ENCODE measurements at places on chromosomes 4 and X.

DNA sequence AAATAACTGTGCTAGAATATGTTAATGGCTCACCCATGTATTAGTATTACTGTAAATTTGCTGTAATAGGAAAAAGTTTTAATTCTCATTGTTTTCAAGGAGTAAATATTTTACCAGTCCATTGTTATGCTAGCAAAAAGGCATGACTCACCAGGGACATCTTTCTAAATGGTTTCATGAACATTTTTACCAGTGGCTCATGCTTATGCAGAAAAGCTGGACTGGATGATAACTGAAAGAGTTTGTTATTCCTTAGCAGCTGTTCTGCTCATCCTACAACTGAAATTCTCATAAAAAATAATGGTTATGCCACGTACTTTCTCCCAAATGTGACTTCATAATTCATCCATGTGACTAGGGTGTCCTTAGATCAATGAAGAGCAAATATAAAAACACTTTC, 111.9 kb upstream of the PCDH18 start:
- DNase-seq, result no peak

DNA sequence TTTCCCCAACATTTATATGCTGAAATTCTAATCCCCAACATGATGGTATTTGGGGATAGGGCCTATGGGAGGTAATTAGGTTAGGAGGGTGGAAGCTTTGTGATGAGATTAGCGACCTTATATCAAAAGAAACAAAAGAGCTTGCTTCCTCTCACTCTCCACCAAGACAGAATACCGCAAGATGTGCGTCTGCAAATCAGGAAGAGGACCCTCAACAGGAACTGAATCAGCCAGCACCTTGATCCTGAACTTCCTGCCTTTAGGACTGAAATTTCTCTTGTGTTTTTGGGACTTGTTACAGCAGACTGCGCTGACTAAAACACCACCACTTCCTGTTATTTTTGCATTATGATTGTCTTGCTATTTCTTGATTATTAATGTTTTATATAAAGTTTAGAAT, 1889.4 kb downstream of the C4orf33 start:
- no peak for DNase-seq

DNA sequence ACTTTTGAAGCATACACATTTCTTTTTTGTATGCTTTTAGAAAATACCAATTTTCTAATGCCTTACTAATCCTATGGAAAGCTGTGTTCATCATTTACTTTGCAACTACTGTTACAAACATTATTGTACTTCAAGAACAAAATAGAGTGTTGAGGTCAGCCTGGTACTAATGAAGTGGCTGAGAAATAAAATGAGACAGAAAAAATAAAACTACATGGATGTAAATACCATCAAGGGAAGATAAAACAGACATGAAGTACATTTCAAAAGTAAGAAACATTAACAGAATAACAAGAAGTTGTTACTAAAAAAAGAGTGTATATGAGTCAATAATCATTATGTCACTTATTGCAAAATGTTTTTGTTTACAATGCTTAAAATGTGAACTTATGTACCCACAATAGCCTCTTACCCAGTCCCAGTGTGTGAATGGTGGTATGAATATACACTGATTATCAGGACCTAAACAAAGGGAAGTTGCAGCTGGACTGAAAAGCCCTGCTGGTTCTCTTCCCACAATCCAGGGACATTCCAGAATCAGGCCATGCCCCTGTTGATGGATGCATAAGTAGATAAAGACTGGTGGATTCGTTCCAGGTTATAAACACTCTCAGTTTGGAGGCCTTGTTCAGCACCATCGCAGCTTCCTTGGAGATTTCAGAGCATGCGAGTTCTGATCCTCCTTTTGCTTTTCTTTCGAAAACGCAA, 2.4 kb upstream of the CSN3 start:
- no peak for DNase-seq

DNA sequence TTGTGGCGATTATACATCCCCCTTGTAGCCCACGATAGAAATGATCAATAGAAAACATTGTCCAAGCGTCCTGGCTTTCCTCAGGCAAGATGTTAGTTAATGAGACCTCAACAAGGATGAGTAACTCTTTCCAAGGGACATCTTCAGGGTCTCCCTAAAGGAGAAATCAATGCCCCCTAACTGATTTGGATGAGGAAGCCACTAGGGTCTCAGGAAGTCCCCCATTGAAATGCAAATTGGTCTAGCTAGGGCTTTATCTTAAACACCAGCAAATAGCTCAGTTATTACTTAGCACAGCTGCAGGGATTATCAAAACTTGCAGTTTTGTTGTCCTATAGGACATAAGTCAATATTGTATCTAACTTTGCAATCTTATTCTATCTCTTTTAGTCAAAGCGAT, 721.5 kb downstream of the IL1RAPL1 start:
- no peak for DNase-seq

GRCh38 chr4:159048166-159048886, 54.6 kb upstream of the RAPGEF2 start:
- DNase-seq, result no peak

DNA sequence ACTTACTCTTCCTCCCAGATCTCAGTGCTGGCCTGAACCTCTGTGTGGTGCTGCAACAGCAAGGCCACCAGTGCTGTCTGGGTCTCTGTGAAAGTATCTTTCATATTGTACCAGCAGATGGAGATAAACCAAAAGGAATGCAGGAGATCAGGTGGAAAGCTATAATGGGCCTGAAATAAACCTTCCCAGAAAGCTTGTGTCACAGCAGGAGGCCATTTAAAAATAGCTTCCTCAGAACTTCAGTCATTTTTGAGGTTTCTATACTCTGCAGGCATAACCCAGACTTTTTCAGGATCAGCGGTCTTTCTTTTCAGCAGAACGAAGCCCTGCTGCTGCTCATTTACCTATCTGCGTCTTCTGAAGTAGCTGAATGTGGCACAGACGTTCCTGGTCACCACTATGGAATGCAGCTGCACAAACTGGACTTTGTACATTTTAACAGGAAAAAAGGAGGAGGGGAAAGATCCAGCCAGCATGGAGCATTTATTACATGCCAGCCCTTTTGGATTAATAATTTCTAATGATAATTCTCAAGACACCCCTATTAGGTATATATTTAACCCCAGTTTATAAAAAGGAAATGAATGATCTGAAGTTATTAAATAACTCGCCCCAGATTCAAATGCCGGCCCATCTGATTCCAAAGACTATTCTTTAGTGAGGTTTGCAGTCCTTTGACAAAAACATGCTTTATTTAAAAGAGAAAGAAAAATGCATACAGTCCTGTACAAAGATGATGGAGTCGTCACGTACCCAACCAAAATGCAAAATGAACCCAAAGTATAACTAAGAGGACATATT, 119.7 kb downstream of the NFKB1 start:
- DNase-seq, result peak; percentile 34

DNA sequence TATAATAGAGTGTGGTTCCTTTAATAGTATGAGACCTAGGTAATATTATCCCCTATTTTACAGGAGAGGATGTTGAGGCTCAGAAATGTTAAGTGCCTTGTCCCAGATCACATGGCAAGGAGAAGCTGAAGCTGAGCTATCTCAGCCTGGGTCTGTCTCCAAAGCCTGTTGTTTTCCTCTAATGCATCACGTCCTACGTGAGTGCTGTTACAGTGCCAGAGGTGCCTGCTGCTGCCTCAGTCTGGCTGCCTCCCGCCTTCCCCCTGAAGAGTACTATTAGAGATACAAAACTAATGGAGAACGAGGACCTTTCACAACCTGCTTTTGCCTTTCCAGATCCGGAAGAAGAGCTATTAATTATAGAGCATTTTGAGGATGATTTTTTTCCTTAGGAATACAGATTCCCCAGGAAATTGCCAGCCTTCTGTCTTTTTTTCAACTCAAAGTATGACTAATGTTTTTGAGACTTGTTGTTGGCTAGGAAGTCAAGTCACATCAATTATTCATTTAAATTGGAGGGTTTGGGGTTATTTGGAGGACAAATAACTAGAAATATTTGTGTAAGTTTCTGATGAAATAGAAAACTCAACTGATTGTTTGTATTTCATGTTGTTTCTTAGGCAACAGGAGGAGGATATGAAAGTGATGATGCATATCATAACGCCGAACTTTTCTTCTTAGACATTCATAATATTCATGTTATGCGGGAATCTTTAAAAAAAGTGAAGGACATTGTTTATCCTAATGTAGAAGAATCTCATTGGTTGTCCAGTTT, 43.9 kb upstream of the MTMR1 start:
- DNase-seq, result no peak

- DNase-seq, result no peak
Observed at GRCh38 chrX:41303013-41303412, 30.9 kb upstream of the DDX3X start.

- DNase-seq, result peak; percentile 28
Observed at GRCh38 chrX:120380699-120381098, 18.8 kb downstream of the ATP1B4 start.

GRCh38 chrX:153934148-153934761, 582 bp downstream of the NAA10 start:
- DNase-seq, result no peak

- no peak for DNase-seq
Observed at GRCh38 chrX:9483376-9483775, 18.5 kb downstream of the TBL1X start.

DNA sequence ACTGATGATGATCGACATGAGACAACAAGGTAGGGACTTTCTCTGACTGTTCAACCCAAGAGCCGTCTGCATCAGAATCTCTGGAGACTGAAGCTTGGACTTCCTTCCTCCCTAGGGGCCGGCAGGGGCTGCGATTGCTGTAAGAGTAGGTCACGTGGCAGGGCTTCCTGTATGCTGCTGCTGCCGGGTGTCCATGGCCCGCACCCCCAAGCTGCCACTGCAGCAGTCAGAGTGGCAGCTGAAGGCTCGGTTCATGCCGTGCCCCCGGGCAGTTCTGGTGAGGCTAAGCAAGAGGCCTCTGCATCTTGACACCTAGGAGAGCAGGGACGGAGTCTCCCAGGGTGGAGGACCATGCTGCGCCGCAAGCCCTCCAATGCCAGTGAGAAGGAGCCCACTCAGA, at the start of gene SASH3:
Gene SASH3 (plus strand): TSS at position 203 of the 400 bp plus-strand sequence. CDS start 149 bp downstream, at position 352.
- peak; percentile 63 for DNase-seq

DNA sequence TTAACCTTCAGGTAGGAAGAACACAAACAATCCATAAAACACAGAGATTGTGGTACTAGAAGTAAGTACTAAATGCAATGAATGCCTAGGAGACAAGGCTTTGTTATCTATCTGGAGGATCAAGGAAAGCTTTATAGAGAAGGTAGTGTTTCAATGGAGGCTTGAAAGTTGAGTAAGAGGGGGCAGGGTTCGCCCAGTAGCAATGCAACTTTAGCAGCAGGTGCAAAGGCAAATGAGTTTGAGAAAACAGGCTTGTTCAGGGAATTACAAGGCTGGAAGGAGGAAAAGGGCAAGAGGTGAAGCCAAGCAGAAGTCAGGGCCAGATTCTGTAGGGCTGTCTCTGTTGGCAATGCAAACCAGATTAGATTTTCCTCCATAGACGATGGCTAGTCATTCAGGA, 35.5 kb upstream of the AMELX start:
- no peak for DNase-seq

- DNase-seq, result no peak
Observed at GRCh38 chr4:21410372-21410771, 538.2 kb downstream of the KCNIP4 start.

- no peak for DNase-seq
Observed at GRCh38 chr4:92254767-92255442, 48.9 kb upstream of the GRID2 start.

DNA sequence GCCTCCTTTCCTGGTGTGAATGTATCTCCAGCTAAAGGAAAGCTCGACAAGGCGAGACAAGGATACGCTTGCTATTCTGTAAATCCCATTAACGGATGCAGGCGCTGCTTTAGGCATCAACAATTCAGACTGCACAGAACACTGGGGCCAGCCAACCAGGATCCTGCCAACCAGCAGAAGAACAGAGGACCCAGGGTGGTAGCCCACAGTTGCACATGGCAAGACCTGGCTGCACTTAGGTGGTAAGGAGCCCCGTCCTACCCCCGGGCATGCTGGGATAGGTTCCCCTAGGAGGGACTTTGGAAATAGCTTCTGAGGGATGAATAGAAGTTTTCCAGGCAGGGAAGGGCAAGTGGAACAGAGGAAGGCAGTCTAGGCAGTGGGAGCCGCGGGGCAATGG, 20.7 kb downstream of the PSAPL1 start:
- DNase-seq, result no peak

- DNase-seq, result no peak
Observed at GRCh38 chrX:78517124-78517523, 142.0 kb downstream of the RTL3 start.

DNA sequence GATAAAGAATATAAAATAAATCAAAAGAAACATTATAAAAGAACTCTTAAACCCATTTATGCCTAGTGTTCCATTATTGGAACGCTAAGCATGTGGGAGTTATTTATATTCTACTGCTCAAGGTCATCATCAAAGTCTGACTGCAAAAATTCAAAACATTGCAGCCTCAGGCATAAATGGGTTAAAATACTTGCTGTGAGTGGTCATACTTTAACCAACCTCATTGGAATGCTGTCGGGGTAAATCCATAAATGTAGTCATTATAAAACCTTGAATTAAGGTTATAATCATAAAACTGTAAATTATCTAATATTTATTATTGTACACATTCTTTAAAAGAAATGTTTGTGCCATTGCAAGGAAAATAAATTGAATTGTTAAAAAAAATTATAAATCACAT, 55.0 kb downstream of the RPS6KA6 start:
- no peak for DNase-seq

- no peak for DNase-seq
Observed at GRCh38 chrX:24720036-24720435, 26.3 kb downstream of the POLA1 start.

DNA sequence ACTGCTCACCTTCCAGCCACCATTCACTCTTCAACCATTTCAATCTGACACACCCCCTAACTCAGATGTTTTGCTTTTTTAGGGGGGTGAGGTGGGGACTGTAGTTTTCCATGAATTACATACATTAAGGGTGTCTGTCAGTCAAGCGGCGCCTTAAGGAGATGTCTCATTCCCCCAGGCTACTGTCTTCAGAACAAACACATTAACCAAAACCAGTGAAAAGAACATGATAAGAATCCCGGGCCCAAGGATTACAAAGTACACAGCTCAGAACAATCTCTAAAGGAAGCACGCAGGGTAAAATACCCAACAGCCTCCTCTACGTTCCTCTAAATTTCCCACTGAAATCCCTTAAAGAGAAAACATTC, 62.5 kb upstream of the IRF2 start:
- no peak for DNase-seq

GRCh38 chrX:25544641-25545040, 528.9 kb upstream of the ARX start:
- no peak for DNase-seq

DNA sequence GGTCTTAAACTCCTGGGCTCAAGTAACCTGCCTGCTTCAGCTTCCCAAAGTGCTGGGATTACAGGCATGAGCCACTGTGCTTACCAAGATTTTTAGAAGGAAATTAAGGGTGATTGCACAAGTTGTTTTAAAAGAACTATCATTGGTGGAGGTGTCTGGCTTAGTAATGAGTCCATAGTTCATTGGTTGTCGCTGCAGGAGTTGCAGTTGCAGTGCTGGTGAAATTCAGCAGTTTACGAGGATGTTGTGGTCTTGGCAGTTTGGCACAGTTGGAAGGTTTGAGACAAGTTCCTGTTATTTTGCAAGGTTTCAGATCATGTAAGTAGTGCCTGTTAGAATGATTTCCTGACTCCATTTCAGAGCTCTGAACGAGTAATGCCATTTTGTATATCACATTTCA, 48.1 kb downstream of the RAB40AL start:
- DNase-seq, result peak; percentile 94
